SK-MEL-5 (cell line): ENCODE measurements at places on chromosomes 12 and 14. TPM values are rescaled to one million over a fixed set of nuclear protein-coding genes. Genes with fewer than 3 reads are reported as not detected.

GMFB gene
- total RNA-seq, result 83.9 and 102 TPM in 2 replicates

DPPA3 gene
- not detected in 2 replicates for total RNA-seq

LRTM2 gene
- total RNA-seq, result not detected in 2 replicates

G2E3 gene
- 16.8 and 19.2 TPM in 2 replicates for total RNA-seq

DENR gene
- 59.4 and 63.1 TPM in 2 replicates for total RNA-seq

SLC41A2 gene
- total RNA-seq, result 2.8 and 8.5 TPM in 2 replicates

DPF3 gene
- total RNA-seq, result 0.75 and 1.3 TPM in 2 replicates

GPR162 gene
- total RNA-seq, result 0.08 and 1.5 TPM in 2 replicates

KRT75 gene
- not detected in 2 replicates for total RNA-seq

MAP1LC3B2 gene
- total RNA-seq, result not detected in 2 replicates

ERBB3 gene
- 114 and 125 TPM in 2 replicates for total RNA-seq

CLEC4C gene
- not detected in 2 replicates for total RNA-seq

GON7 gene
- total RNA-seq, result 30.6 and 31.9 TPM in 2 replicates

REP15 gene
- 0.13 and 1.4 TPM in 2 replicates for total RNA-seq

ANP32D gene
- not detected in 2 replicates for total RNA-seq

MGP gene
- 402 and 415 TPM in 2 replicates for total RNA-seq

METTL1 gene
- total RNA-seq, result 9.7 and 13.4 TPM in 2 replicates

NTF3 gene
- total RNA-seq, result 0.37 and 0.53 TPM in 2 replicates

KCNC2 gene
- not detected in 2 replicates for total RNA-seq

STAB2 gene
- not detected in 2 replicates for total RNA-seq

RAB15 gene
- total RNA-seq, result 14.0 and 16.4 TPM in 2 replicates

SLC6A13 gene
- total RNA-seq, result 0.08 TPM in 1 of 2 replicates, not detected in the other

TAS2R43 gene
- 0.42 and 0.51 TPM in 2 replicates for total RNA-seq

PPP1R1A gene
- total RNA-seq, result 0.35 TPM in 1 of 2 replicates, not detected in the other

TMEM52B gene
- 0.08 TPM in 1 of 2 replicates, not detected in the other for total RNA-seq

SRGAP1 gene
- total RNA-seq, result 20.7 and 25.7 TPM in 2 replicates

EGLN3 gene
- 22.8 and 31.7 TPM in 2 replicates for total RNA-seq

MGAT4C gene
- total RNA-seq, result 0.08 and 0.19 TPM in 2 replicates

COX8C gene
- total RNA-seq, result not detected in 2 replicates

PIANP gene
- total RNA-seq, result not detected in 2 replicates

PABPN1 gene
- 45.9 and 50.8 TPM in 2 replicates for total RNA-seq
